ENCODE measurements at places on chromosomes 1 and 21.

- DNase-seq: no peak
Observed at GRCh38 chr1:40712405-40712944, 21.0 kb downstream of the NFYC start.

GRCh38 chr1:68624233-68624632, 127.4 kb upstream of the DEPDC1 start:
- no peak for DNase-seq

DNA sequence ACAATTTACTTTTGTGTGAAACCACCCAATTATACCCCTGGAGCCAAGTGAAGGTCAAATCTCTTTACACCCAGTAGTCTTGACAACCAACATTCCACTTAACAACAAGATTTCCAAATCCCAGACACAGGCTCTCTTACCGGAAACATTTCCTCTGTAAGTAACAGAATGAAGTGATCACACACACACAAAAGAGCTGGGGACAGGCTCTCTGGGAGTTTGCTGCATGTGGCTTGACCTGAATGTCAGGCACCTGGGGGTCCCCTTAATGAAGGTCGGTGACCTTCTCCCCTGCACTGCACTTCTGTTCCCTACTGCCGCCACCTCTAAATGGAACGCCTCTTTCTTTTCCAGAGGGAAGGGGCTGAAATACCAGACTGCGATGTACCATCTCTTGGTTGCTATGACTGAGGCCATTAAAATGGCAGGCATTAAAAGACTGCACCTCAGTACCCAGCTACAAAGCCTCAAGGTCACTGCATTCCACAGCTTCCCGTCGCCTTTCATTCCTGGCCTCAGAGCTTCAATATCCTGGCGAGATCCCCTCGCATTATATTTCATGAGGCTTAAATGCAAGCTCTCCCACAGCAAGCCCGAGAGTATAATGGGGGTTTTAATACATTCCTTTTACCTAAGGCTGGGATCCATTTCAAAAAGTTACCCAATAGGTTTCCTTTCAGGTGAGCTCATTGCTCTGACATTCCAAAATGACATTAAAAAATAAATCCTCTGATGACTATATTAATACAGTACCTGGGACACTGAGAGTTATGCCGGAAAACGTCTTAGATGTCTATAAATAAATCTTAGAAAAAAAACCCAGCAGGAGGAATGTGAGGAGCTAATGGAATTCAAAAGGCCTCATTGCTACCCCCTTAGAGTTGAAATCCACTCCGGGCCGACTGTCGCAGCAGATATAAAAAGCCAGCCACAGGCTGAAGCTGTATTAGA, 90.9 kb upstream of the DIRAS3 start:
- no peak for DNase-seq

DNA sequence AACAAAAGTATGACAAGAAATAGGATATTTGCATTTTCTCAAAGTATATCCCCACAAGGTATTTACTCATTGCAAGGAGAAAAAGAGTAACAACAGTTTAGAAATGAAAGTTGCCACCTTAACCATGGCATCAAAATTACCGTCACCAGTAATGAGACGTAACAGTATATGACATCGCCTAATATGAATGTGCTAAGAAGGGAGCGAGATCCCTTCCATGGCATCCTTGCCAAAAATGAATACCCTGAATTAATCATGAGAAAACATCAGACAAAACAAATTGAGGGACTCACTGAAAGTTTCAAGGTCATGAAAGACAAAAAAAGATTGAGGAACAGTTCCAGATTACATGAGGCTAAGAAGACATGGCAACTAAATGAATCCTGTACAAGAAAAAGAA, 78.9 kb upstream of the MROH9 start:
- DNase-seq: no peak

GRCh38 chr1:53601867-53602775, 136.8 kb downstream of the GLIS1 start:
- no peak for DNase-seq

DNA sequence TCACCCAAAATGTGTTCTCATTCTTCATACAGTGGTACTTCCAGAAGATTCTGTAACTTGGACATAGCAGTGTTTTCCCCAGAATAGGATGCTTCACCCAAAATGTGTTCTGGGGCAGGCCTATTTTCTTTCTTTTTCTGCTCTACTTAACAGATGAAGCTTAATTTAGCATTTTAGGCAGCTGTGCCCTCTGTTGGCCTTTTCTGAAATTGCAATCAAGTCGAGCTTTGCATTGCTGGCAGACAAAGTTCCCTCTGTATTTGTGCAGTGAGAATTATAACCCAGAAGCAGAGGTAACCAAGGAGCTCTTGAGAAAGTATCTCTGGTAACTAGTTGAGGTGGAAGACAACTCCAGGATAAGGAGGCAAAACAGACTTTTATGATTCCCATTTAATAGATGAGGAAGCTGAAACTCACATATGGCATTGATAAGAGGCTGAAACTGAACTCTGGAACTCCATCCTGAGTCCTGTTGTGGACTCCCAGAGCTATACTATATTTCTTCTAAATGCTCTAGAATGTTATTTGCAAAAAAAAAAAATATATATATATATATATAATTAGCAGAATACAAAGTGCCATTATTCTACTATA, 50.3 kb upstream of the L1TD1 start:
- DNase-seq: no peak

- DNase-seq: no peak
Observed at GRCh38 chr1:185367218-185367617, 50.2 kb upstream of the IVNS1ABP start.

DNA sequence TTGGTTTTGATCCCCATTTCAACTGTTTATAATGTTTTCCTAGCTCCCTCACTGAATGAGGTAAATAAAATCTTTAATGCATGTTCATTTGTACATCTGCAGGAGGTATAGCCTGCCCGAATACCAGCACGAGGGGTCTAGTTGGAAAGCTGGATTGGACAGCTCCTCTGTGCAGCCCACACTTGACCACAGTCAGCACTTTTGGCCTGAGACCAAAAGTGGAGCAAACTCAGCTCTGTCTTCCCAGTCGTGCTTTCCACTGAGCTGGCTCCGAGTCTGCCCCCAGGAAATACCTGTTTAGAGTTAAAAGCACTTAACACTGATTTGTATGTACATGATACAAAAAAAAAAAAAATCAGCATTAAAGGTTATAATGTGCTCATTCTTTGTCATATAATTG, 224.4 kb downstream of the DSCAM start:
- DNase-seq: no peak

DNA sequence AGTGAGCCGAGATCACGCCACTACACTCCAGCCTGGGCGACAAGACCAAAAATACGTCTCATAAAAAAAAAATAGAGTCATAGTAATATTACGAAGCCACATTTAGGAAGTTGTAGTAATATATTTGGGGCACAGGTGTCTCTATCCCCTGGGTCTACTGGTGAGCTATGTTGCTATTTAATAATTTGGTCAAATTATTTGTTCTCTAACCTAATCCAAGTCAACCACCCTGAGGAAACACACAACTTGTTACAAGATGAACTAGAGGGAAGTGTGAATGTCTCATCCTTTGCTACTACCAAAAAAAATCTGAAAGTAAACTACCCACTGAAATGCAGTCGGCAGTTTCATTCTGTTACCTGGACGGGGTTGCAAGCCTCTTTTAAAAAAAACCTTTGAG, 35.3 kb downstream of the RGS8 start:
- DNase-seq: no peak

DNA sequence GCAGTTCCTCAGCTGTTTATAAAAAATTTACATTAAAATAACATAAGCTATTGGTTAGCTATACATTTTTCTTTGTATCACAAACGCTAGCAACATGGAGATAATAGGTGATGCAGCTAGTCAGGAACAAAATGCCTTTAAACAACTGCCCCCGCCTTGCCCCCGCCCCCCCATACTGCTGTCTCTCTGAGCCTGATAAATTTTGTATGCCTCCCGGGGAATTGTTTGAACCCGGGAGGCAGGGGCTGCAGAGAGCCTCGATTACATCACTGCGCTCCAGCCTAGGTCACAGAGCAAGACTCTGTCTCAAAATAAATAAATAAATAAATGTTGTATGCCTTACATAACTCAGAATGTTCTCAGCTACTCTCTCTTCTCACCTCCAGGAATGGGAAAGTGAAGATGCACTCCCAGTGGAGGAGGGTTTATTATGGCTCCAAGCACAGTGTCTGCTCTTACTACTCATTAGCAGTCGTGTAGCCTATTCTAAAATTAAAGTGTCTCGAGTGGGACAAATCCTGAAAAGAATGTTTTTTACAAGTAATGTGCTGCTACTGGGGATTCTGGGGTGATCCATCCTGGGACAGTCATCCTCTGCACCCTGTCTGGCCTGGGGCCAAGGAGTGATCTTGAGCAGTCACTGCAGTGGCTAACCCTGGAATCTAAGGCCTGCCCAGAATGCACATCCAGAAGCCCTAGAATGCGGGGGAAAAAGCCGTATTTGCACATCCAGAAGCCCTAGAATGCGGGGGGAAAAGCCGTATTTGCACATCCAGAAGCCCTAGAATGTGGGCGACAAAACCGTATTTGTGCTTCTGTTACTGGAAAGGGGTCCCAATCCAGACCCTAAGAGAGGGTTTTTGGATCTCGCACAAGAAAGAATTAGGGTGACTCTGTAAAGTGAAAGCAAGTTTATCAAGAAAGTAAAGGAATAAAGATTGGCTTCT, 39.4 kb upstream of the ZNF496 start:
- no peak for DNase-seq

GRCh38 chr1:199242147-199242546, 603.3 kb downstream of the PTPRC start:
- DNase-seq: no peak

DNA sequence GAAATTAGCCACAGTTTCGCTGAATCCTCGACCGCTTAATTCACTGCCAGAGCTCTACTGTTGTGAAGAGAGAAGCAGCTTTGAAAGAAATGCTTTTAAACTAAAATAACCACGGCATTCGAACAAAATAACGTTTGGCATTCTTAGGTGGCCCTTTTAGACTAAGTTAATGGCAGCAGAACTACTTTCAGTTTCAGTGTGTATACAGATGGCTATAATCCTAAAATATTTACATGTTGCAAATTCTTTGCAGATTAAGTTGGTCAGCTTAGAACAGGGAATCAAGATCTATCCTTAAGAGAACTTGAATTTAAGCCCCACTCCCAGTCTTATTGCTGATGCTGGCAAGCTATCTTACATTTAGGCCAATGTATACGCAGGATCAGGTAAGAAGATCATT, 62.7 kb downstream of the ADSS2 start:
- DNase-seq: no peak

- DNase-seq: no peak
Observed at GRCh38 chr1:230293390-230293700, 132.8 kb downstream of the PGBD5 start.

- DNase-seq: no peak
Observed at GRCh38 chr1:223771814-223772770, 59.8 kb downstream of the CAPN2 start.

DNA sequence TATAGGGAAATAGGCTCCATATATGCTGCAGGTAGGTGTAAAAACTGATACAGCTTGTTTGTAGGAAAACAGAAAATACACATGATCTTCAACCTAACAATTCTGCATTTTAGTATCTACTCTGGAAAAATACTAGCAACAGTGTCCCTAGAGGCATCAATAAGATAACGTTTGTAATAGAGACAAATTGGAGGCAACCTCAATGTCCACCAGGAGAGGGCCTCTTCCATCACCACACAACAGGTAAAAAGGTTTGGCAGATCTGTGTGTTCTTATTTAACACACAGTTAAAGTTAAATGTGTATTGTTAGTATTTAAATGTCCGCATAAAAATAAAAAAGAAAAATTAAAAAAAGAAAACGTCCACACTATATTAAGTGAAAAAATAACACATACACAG, 5.4 kb downstream of the EIF2D start:
- no peak for DNase-seq

- DNase-seq: no peak
Observed at GRCh38 chr1:158563853-158564252, 6.5 kb downstream of the OR6P1 start.

- no peak for DNase-seq
Observed at GRCh38 chr1:88217386-88217785, 466.7 kb upstream of the PKN2 start.

DNA sequence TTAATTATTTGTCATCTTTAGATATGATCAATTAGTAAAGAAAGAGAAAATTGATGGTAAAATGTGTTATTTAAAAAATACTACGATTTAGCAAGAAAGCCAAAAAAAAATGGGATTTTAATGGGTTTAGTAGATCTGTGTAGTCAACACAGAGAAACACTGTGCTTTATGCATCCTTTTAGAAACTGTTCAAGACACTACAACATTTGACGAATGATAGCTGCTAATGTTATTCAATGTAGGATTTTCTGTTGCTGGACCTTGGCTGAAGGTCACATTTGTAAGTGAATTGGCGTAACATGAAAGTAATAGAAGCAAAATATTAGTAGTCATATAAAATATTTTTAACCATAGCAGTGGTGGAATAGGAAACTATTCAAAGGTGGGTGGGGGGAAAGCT, 1293.9 kb downstream of the NCAM2 start:
- no peak for DNase-seq

- DNase-seq: no peak
Observed at GRCh38 chr1:82388679-82389078, 587.9 kb downstream of the ADGRL2 start.

DNA sequence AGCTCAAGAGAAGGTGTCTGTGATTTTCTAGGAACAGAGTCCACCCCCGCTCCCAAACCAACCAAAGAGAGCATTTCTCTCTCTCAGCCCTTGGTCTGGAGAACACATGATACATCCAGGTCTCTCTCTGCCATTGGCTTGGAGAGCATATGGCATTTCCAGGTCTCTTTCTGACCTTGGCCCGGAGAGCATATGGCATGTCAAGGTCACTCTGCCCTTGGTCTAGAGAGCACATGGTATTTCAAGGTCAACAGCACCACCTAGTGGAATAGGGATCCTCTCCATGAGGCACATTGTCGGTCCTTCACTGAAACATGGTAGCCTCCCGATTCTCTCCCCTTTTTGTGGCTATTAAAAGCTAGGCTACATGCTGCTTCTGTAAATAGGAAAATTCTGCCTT, 437.7 kb upstream of the OLFM3 start:
- no peak for DNase-seq

DNA sequence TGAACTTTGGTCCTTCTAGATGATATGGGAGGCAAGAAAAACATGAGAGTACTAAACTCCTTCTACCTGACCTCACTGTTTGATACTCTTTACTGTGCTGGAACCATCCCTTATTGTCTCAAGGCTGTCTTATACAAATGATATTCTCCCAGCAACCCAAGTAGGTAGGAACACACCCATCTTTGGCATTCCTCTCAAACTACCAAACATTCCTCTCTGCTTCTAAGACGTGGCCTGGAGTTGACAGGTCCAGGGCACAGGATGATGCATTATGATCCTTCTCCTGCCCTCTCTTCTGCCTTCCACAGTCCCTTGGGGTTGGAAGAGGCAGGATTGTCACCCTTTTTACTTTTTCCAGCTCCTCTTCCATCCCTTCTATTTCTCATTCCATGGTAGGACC, 90.5 kb downstream of the SPATA17 start:
- DNase-seq: no peak

GRCh38 chr1:26281971-26282370, 2.1 kb downstream of the SH3BGRL3 start:
- no peak for DNase-seq

Measured in stimulated activated CD8-positive, alpha-beta memory T cell treated with anti-CD3 and anti-CD28 coated beads, Interleukin-15, amount 100 ng/mL, for 4 hours (primary cell).